ENCODE measurements at places on chromosomes 3 and 15. TPM values are rescaled to one million over a fixed set of nuclear protein-coding genes. Genes with fewer than 3 reads are reported as not detected.

The GABRA5 gene
- total RNA-seq: not detected

The SPSB4 gene
- 0.07 TPM for total RNA-seq

The PTPN23 gene
- total RNA-seq: 34.6 TPM

The CFAP91 gene
- total RNA-seq: 0.26 TPM

The HCLS1 gene
- 216 TPM for total RNA-seq

The MESP2 gene
- not detected for total RNA-seq

The CLDN18 gene
- not detected for total RNA-seq

The SLC38A3 gene
- not detected for total RNA-seq

- no peak for DNase-seq
Observed at GRCh38 chr3:159174715-159175692, 373.1 kb downstream of the MFSD1 start.

- DNase-seq: no peak
Observed at GRCh38 chr3:170383567-170383966, 26.1 kb downstream of the SKIL start.

DNA sequence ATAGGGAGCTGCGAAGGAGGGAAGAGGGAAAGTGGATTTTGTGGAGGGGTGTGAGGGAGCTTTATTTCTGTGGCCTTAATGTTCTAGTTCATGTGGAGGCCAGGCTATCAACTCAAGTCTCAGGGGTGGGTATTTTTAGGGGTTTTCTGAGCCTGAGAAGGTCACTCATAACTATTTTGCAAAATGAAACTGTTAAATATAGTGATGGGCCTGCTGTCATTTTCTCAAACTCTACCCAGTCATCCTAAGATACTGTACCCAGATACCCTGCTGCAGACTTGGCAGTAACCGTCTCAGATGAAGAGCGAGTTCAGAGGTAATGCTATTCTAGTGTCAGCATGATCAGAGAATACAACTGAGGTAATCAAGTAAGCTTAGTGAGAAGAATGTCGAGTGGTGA lies 545.0 kb upstream of the TBL1XR1 start:
- DNase-seq: no peak

DNA sequence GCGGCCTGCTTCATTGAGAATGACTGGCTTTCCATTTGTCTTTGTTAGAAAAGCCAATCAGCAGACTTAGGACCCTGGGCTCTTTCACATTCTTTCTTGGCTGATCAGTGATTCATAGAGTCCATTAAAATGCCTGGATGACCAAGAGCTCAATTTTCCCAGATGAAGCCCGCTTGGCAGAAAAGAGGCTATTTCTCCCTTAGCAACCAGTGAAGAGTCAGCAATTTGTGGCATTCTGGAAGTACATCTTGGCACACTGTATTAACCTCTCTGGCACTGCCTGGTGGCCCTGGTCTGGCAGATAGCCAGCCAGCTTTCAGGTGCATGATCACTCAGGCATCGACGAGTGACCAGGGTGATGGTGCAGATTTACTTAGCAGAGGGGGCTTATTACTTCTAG lies 145.7 kb upstream of the PLAAT1 start:
- no peak for DNase-seq

GRCh38 chr3:136989781-136990524 lies 32.2 kb downstream of the IL20RB start:
- DNase-seq: peak; percentile 50

GRCh38 chr15:38551720-38552648 lies 12.6 kb downstream of the RASGRP1 start:
- DNase-seq: no peak

GRCh38 chr15:89416339-89417183 lies 79.8 kb downstream of the RHCG start:
- DNase-seq: peak; percentile 91

GRCh38 chr15:34297059-34297458 lies 40.5 kb downstream of the SLC12A6 start:
- no peak for DNase-seq

GRCh38 chr15:20356444-20356910 lies 185.1 kb downstream of the GOLGA6L6 start:
- DNase-seq: peak; percentile 94

DNA sequence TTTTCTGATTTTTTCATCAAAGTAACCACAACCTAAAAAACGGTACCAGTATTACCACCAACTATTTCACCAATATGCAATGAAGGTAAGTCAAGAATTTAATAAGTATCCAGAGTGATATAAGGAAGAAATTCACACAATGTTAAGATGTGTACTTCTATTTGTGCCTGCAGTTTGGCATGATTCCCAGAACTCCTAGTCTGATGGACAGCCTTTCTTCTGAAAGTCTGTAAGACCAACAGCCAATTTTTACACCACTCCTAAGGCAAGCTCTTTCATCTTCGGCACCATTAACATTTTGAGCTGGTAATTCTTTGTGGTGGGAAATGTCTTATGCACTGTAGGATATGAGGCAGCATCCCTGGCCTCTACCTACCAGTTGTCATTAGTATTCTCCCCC lies 108.3 kb downstream of the VPS13C start:
- no peak for DNase-seq

GRCh38 chr3:126867190-126867862 lies 115.6 kb upstream of the PLXNA1 start:
- no peak for DNase-seq

GRCh38 chr3:64493149-64493548 lies 194.7 kb downstream of the ADAMTS9 start:
- no peak for DNase-seq

DNA sequence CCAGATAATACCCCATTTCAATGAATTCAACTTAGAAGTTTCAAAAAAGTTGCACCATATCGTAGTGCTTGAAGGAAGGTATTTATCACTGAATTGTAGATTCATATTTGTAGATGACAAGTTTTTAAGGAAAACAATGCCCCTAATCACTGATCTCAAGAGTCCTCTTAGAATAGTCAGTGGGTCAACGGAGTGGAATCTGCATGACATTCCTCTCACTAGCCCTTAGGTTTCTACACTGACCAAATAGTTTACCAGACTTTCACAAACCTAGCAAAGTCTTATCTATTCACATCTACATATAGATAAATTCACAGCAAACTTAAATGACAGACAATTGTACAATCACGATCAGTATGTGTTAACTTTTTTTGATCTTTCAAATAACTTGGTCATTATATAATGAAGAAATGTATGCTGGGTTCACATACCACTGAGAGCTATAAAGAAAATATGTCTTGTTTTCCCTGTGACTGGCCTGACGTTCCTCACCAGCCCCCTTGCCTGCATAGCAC lies 35.7 kb upstream of the PHLDB2 start:
- DNase-seq: no peak

DNA sequence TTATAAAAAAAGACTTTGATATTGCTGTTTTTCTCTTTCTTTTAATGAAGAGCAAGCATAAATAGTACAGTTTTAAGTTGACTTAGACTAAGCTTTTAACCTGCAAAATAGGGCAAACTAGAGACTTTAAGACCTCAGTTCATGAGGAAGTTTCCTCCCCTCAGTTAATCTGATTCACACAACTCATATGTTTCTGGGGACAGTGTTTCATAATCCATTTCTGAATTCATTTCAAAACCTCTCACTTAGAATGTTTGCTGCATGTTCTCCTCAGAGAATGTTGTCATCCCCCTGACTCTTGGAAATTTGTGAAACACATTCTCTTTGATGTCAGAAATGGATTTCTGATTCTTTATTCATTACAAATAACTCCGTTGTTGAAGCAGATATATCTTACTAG lies 79.3 kb upstream of the SKOR1 start:
- no peak for DNase-seq

- DNase-seq: no peak
Observed at GRCh38 chr3:147113293-147114044, 292.9 kb downstream of the ZIC4 start.

DNA sequence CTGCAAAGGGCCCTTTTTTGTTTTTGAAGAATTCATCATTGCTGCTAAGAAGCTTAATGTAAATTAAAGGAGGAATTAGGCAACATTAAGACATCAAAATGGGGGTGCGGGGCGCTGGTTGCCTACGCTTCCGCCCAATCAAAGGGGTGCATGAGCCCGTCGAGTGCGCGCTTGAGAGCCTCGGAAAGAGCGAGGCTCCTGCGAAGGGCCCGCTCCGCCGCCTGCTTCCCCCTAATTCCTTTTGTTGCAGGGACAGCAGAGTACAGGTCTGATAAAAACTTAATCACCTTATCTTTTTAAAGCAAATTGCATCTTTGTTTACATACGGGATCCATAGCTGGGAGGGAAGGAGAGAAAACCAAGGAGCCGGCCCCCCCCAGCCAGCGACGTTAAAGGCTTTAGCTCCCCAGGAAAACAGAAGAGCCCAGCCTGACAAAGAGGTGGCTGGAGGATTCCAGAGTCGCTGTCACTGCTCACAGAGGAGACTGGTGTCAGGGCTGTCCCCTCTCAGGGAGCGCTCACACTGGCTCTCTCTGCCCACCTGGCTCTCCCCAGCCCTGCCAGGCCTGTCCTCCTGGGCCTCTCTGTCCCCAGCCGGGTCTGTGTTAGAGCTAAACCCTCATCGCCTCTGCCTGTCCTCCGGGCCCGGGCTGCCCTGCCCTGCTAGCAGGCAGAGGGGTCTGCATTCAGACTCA lies 67.3 kb downstream of the DNAJB8 start:
- DNase-seq: no peak

GRCh38 chr15:77654975-77655374 lies 22.3 kb upstream of the LINGO1 start:
- no peak for DNase-seq

- DNase-seq: no peak
Observed at GRCh38 chr3:146164071-146164470, 3.1 kb upstream of the PLOD2 start.

GRCh38 chr15:57442335-57442734 lies 66.0 kb downstream of the CGNL1 start:
- no peak for DNase-seq

GRCh38 chr3:35322070-35322469 lies 317.3 kb upstream of the ARPP21 start:
- DNase-seq: no peak

DNA sequence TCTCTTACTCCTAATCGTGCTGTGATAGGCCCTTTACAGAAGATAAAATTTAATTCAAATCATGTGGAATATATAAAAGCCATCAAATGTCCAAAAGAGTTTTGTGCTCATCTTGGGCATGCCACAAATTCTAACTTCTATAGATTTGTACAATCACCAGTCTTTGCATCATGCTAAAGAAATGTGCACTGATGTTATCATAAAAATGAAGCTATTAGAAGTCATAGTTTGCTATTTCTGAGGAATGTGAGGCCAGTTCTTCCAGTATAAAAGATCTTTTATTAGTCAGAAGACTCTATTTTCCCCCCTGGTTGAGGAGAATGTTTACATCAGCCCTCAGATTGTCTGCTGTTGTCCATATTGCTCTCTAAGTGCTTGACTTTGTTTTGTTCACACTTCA lies 2.1 kb upstream of the ANXA2 start:
- DNase-seq: no peak

DNA sequence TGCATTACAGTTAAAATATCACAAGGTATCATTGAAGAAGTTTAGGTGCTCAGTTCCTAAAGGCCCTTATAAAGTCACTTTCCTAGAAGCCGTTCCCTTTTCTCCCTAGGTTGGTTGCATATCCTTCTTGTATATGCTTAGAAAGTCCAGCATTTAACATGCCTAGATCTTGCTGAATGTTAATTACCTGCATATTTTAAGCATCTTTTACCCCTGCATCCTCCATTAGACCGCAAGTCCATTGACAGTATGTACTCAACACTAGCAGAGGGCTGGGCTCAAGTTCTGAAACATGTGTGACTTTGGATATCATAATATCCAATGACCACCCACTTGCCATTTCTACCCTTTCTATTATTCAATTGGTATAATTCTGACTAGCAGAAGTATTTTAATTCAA lies 336.6 kb downstream of the ROBO2 start:
- no peak for DNase-seq

DNA sequence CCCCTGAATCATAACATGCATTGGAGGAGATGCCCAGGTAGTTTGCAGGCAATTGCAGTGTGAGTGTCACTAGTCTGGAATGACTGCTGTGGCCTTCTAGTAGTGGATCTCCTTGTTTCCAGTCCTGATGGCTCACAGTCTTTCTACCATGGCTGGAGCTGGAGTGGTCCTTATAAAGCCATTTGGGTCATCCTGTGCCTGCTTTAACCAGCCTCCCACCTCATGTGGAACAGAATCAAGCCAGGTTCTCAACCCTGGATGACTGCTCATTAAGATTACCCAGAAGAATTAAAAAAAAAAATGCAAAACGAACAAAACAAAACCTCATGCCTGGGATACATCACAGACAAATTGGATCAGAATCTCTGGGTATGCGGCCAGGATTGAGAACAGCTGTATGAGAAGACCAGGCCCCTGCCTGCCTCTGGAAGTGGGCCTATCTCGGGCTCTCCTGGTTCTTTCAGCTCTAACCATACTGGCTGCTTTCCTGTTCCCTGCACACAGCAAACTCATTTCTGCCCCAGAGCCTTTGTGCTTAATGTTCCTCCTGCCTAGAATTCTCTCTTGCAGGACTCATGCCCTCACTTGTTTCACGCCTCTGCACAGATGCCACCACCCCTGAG lies 96.4 kb downstream of the ITPR1 start:
- no peak for DNase-seq

DNA sequence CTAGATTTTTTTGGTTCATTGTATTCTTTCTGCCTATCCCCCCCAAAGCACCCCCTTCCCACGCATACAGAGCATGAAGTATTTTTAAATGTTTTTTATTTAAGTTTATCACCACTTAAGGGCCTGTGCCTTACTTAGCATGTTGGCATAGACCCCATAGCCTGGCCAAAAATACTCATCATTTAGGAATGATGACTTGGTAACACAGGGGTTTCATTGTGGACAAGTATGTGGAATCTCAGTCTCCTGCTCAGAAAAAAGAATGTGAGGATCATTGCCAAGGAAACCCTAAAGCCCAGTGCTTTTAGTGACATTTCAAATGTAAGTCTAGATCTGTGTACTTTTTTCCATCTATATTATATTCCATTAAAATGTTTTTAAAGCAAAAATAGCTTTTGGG lies 146.3 kb downstream of the ALCAM start:
- no peak for DNase-seq

DNA sequence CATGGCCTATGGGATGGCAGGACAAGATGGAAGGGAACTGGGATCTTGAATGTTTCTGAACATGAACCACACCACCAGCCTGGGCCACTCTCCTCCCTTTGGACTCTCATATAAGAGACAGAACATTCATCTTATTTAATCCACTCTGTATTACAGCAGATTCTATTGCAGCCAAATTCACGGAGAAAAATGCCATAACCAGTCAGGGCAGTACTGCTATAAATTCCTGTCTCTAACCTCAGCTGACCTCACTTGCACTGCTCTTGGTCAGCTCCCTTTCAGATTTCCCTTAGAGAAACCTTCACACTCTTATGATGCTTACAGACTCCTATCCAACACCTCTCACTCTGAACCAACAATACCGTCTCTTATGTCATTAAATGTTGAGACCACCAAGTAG lies 101.4 kb downstream of the RYK start:
- no peak for DNase-seq

DNA sequence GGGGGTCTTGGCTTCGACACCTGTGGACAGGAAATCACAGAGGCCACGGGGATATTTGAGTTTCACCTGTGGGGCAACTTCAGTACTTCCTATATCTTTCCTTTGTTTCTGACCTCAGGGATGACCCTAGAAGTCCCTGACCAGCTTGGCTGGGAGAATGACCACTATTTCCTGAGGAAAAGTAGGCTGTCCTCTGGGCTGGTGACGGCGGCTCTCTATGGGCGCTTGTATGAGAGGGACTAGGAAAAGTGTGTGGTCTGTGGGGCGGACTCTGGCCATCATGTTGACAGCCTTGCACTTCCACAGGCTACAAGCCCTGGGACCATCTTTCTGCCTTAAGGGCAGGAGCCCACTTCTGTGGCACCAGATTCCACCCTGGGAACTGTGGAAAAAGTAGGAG lies 43.7 kb downstream of the BTD start:
- no peak for DNase-seq

- peak; percentile 82 for DNase-seq
Observed at GRCh38 chr3:108099679-108100428, 9.0 kb upstream of the CD47 start.

Measured in activated CD4-positive, alpha-beta T cell treated with anti-CD3 and anti-CD28 coated beads, Interleukin-2, amount 10 ng/mL, durations not matched to agents 24 days and 14 days (primary cell).